ENCODE measurements at places on chromosomes 11 and 22.
A peak's percentile ranks its signal among the peaks of the same experiment; 100 is the strongest.

- no peak for DNase-seq
These were observed 9.3 kb downstream of the SLC37A2 start for GRCh38 chr11:125072218-125072960.

DNA sequence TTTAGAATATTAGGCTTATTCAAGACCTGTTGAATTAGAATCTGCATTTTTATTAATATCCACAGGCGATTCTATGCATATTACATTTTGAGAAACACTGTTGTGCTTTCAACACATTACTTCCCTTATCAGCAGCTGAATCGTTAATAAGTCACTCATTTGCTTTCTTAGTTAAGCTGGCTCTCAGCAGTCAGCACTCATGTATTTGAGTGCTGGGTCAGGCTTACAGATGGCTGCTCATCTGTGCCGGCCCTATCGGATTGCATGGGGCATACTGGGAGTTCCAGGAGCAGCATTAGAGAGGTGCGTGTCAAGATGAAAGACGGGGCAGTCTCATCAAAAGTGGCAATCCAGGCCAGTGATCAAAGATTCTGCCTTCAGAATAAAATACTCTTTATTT, 10.8 kb upstream of the OR51L1 start:
- no peak for DNase-seq

DNA sequence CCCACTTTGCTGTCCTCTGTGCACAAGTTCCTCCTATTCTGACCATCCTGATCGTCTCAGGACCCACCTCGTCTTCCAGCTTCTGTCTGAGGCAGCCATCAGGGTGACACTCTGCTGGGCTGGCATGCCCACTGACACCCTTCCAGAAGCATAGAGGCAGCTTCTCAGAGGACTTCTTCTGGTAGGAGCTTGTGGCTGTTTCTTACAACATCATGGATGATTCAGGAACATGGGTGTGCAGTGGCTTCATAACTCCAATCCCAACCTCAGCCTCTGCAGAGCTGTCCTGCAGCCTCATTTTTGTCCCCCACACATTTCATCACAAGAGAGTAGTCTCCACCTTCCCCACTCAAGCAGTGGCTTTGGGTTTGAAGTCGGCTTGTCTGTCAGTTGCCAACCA, 20.9 kb upstream of the CTR9 start:
- DNase-seq: no peak

GRCh38 chr11:71093783-71094182, 158.6 kb downstream of the SHANK2 start:
- no peak for DNase-seq

DNA sequence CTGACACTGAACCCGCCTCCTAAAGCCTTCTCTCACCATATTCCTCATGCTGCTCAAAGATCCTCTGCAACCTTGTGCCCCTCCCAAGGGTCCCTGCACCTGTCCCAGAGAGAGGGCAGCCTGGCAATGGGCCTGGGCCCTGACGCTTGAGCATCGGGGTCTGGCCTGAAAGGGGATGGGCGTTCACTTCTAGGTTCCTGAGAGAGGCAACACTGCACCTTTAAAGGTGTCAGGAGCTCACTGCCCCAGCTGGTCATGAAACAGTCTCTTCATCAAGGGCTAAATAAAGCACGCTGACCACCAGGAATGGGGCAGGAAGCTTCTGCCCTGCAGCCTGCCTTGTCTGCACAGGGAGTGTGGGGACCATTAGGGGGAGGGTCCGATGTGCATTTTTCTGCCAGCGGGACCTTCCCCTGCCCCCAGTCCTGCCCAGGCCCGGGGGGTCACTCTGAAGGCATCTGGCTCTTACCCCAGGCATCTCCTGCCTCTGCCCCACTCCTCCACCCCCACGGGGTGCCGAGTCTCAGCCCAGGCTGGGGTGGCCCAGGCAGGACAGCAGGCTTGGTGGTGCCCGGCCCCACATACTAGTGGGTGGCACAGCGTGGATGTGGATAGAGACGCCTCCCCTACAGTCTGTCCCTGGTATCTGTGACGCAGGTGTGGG, 3.5 kb downstream of the C11orf21 start:
- DNase-seq: peak; percentile 33

DNA sequence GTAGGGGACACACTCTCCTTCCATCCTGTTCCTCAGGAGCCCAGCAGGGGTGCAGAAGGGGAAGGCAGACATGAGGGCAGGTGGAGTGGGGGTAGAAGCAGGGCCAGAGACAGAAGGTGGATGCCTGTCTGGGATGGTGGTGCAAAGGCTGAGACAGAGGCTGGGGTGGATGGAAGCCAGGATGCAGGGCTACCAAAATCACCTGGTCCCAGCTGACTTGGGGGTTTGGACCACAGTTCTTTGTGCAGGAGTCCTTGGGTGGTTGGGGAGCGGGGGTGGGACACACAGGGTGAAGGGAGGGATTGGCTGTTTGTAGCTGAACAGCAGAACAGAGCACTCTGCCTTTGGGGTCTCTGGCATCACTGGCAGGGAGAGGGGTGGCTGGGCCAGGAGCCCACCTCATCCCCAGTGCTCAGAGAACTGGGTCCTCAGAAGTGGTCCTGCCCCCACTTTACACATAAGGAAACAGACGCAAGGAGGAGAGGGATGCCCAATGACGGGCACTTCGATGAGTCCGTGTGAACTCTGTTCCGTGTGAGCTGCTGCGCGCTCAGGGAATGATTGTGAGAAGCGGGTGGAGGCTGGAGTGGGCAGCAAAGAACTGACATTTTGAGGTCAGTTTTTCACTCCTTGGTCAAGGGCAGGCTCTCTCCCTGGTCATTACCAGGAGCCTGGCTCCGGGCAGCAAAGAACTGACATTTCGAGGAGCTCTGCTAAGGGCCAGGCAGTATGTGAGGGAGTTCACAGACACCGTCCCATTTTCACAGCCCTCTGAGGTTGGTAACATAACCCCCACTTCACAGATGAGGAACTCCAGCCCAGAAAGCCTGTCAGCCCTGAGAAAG, 1.9 kb downstream of the TAGLN start:
- DNase-seq: no peak

DNA sequence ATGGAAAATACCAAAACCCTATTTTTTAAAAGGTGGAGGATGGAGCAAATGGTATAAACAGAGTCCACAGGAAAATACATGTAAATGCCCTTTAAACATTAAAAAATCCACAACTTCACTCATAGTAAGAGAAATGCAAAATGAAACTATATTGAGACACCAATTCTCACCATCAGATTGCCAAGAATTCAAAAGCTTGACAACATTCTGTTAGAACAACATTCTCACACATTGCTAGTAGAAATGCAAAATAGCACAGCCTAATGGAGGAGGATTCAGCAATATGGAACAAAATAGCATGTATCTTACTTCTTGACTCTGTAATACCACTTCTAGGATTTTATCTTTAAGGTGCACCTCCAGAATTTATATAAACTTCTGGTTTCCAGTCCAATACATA, 351.8 kb downstream of the NXPE2 start:
- no peak for DNase-seq

DNA sequence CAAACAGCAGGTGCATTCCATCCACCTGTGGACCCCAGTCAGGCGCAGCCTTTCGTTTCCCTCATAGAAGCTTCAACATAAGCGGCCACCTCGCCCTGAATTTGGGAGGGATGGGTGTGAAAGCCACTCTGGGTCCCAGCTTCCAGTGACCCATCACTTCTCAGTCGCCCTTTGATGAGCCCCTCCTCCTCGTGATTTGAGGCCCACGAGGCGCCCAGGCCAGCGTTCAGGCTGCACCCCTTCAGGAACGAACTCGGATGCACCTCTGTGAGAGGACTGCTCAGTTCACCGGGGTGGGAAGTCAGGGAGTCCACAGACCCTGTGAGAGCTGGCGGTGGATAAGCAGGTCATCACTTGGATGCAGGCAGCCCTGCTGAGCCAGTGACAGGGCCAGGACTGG, 1118.2 kb downstream of the BRD1 start:
- DNase-seq: no peak

DNA sequence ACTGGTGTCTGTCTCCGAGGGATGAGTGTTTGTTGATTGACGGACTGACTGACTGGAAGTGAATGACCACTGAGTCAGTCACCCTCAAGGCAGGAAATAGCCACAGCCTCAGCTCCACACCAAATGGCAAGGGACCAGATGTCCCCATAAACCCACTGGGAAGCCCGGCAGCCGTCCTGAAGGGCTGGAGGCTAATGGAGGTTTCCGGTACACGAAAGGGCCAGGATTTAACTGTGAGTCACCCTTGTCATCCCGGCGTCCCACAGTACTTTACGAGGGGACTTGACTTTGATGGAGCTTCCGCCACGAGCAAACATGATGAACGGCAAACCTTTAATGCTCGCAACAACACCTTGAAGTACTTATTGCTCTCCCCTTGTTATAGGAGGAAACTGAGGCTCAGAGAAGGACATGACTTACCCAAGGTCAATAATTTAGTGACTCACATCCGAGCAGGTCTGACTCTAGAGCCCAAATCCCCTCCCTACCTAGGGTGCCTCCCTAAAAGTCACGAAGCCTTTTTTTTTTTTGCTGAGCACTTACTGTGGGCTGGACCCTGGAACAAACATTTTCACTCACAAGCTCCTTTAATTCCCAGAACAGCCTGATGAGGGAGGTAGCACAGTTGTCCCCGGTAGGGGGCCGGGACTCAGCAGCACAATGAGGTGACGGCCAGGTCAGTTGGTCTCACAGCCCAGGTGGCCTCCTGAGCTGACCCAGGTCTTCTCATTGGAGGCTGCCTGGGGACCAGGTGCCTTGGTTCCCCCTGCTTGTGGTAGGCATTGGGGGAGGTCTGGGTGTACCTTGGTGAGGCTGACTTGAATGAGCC, 25.2 kb upstream of the GCAT start:
- no peak for DNase-seq

DNA sequence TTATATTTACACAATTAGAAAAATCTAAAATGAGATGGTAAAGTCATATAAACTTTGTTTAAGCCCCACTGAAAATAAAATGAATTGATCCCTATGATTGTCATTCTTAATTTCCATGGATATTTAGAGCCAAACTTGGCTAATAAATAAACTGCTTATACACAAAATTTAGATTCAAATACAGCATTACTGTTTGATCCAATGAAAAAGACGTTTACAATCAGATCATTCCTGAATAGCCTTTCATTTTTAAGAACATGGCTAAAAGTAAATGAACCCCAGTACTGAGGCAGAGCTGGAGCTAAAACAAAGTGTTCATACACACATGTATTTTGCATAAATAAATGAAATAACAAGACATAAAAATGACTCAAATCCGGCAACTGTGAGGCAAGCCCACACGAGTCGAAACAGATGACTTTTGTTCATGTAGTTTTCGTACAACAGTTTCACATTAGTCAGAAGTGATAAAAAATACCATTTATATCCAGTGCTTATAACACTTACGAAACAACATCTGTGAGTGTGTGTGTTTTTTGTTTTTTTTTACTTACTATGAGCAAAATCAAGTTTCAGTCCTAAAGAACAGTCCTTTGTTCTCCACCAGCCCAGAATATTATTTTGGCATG, 386.5 kb downstream of the SOX6 start:
- DNase-seq: no peak

DNA sequence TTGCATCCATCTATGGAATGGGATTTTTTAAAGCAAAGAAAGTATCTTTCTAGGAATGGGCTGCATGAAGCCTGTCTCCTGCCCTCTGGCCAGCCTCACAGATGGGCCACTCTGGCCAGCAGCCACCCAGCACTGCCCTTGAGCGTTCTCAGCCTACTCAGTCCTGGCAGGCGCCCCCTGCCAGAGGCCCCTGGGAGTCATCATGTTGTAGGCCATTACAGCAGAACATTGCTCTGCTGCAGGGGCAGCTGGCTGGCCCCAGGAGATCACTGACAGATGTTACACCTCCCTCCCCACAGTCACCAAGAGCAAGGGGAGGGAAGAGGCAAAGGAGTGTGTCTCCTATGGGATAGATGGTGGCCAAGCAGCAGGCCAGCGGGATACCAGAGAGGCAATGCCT, 363.7 kb downstream of the NXPE2 start:
- no peak for DNase-seq

GRCh38 chr11:67732045-67732787, 57.8 kb upstream of the ALDH3B2 start:
- DNase-seq: no peak

GRCh38 chr11:124586238-124586860, 16.6 kb downstream of the OR8A1 start:
- DNase-seq: peak; percentile 52

DNA sequence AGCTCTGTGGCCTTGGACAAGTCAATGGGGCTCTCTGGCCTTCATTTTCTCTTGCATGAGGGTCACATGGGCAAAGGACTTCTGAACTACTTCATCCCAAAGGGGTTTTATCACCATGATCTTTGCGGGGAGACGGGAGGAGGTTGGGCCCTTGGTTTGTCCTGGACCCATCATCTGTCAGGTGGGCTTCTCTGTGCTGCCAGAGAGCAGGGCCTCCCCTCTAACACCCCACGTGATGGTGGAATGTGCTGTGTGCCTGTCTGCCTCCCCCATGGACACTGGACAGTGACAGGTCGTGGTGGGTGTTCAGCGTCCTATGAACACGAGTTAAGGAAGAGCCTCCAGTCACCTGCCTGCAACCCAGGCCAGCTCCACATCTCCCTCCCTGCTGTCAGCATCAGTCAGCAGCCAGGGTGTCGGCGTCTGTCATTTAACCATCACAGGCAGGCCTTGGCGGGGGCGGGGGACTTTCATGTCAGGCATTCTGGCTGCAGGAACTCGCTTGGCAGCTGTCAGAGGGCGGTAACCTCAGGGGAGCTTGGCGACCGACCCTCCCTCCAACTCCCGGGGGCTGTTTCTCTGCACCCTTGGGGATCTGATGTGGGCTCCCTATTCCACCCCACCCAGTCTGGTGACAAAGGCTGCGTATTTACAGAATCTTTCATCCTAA, 2.6 kb upstream of the SUN2 start:
- DNase-seq: no peak

GRCh38 chr11:122423273-122423672, 232.2 kb upstream of the UBASH3B start:
- no peak for DNase-seq

DNA sequence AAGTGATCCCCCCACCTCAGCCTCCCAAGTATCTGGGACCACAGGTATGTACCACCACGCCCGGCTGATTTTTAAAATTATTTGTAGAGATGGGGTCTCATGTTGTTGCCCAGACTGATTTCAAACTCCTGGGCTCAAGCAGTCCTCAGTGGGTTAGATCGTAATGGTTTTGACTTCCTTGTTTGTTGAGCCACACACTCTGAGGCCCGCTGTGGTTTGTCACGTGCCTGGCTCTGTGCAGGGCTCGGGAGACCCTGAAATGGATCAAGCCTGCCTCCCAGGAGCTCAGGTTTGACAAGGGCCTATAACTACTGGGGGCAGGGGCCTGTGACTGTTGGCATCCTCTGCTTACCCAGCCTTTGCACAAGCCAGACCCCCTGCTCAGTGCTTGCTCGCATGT, 68.1 kb downstream of the MPPED1 start:
- DNase-seq: no peak

GRCh38 chr11:57791321-57792059, 29.9 kb downstream of the CTNND1 start:
- DNase-seq: no peak

DNA sequence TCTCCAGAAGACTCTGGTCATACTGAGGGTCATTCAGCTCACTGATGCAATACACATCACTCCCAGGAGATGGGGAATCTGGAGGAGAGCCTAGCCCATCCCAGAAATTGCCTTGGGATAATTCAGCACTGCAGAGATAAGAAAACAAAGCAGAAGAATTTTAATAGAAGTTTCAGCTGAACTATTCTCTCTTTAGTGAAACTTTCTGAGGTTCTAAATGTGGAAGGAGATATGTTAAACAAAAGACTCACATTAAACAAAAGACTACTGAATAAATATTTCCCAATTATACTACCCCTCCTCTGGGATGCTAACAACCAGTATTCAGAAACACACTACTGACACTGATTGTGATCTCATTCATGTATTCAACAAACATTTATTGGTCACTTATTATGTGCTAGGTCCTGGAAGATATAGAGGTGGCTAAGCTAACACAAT, 47.8 kb downstream of the C2CD3 start:
- DNase-seq: no peak

GRCh38 chr22:27752771-27753170, 48.8 kb downstream of the MN1 start:
- DNase-seq: no peak
